Activated CD8-positive, alpha-beta T cell treated with anti-CD3 and anti-CD28 coated beads, Interleukin-2, amount 10 ng/mL, durations not matched to agents 7 days and 5 days (primary cell): ENCODE measurements at places on chromosomes 1 and 21. TPM values are rescaled to one million over a fixed set of nuclear protein-coding genes. Genes with fewer than 3 reads are reported as not detected.

GRCh38 chr1:114512595-114513280, 1.7 kb upstream of the TRIM33 start:
- peaks cover 3% of the 10 kb centered on the region for H3K27me3 ChIP-seq
- H3K27ac ChIP-seq, result peak overlapping the region; percentile 64
- no peak for DNase-seq
- peaks cover 17% of the 10 kb centered on the region for H3K36me3 ChIP-seq
- H3K4me1 ChIP-seq, result peaks cover 30% of the 10 kb centered on the region

The MTFR1L gene
- 26.2 TPM for total RNA-seq

GRCh38 chr1:70319750-70320149, 34.8 kb downstream of the ANKRD13C start:
- no peak for DNase-seq
- H3K27ac ChIP-seq, result no peak overlapping the region
- peaks cover 8% of the 10 kb centered on the region for H3K4me1 ChIP-seq
- H3K36me3 ChIP-seq, result peaks cover 16% of the 10 kb centered on the region
- H3K27me3 ChIP-seq, result no peaks in the 10 kb centered on the region
- H3K4me3 ChIP-seq, result no peak overlapping the region

The SPATA45 gene
- not detected for total RNA-seq

- DNase-seq, result no peak
- H3K27me3 ChIP-seq, result peaks cover 16% of the 10 kb centered on the region
- H3K4me3 ChIP-seq, result no peak overlapping the region
These were observed 22.9 kb downstream of the OVGP1 start for GRCh38 chr1:111404588-111404987.

The RBP7 gene
- not detected for total RNA-seq

DNA sequence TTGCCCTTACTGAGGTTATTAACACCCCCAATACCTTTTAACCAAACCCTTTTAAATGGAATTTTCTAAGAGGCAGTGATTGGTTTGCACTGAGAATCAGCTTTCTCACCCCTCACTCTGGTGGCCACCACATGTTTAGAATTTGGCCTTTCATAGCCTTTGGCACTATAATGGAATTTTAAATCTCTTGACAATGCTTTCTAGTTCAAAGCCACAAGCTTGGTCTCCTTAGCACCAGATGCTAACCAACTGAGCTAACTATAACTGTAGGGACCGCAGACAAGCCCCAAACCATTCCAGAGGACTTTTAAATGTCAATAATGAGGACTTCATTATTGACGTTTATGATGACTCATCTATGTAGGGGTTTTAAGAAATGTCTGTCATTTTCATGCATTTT, 238.7 kb upstream of the SNX7 start:
- no peak overlapping the region for H3K27ac ChIP-seq
- H3K27me3 ChIP-seq, result no peaks in the 10 kb centered on the region
- H3K36me3 ChIP-seq, result no peaks in the 10 kb centered on the region
- no peak overlapping the region for H3K4me3 ChIP-seq
- no peak for DNase-seq

- peaks cover 21% of the 10 kb centered on the region for H3K27me3 ChIP-seq
- no peak overlapping the region for H3K4me3 ChIP-seq
- no peaks in the 10 kb centered on the region for H3K36me3 ChIP-seq
- DNase-seq, result no peak
- peaks cover 6% of the 10 kb centered on the region for H3K4me1 ChIP-seq
These were observed 27.2 kb upstream of the DMRTB1 start for GRCh38 chr1:53431805-53432565.

The PPP2R5A gene
- total RNA-seq, result 66.7 TPM

The CRYZ gene
- total RNA-seq, result 15.3 TPM

GRCh38 chr1:87061742-87062156, 147.3 kb downstream of the HS2ST1 start:
- no peaks in the 10 kb centered on the region for H3K27me3 ChIP-seq
- no peak overlapping the region for H3K4me3 ChIP-seq
- DNase-seq, result no peak
- H3K27ac ChIP-seq, result no peak overlapping the region
- peaks cover 6% of the 10 kb centered on the region for H3K4me1 ChIP-seq

DNA sequence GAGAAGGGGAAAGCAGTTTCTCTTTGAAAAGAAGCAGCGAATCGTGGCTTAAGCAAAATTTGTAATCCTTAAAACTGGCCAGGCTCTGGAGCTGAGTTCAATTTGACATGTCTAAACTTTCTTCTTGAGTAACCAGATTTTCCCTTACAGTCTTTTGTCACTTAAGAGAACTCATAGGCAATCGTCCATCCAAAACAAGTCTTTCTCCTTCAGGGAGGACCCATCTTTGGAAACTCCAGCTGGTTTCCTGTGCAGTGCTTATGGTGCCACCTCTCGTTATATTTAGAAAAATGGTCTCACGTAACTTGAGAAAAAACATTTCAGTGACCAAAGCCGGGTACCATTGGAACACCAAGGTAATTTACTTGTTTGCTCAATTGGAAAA, 1.8 kb upstream of the PTTG1IP start:
- peak overlapping the region; percentile 90 for H3K27ac ChIP-seq
- H3K4me3 ChIP-seq, result peak overlapping the region; percentile 83

DNA sequence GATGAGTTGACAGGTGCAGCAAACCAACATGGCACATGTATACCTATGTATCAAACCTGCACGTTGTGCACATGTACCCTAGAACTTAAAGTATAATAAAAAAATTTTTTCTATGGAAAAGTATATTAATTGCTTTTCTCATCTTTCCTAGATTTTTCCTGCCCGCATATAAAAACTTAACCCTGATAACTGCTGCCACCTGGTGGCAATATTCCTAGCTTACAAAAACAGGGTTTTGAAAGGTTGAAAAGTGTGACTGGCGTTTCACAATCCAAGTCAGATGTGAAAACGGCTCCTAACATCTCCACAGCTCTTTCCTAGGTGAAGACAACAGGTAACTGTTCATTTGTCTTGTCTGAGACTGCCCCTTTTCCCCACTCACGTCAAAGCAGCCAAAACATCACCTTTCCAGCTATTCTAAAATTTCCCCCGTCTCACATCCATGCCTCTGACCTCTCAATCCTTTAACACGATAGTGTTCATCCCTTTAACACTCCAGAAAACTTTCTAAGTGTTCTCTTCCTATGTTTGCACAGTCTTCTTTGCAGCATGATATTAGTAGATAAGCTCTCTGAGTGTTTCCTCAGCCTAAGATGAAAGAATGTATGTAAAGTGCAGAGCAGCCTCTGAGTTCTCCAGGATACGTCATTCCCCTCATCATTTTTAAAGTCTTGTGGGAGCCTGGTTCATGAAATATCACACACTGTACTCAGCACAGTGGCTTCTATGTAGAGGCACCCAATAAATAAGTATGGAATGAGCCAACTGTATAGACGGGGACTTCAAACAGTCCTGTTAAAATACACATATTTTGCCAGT, 27.5 kb downstream of the OVGP1 start:
- DNase-seq, result peak; percentile 63
- peaks cover 41% of the 10 kb centered on the region for H3K27me3 ChIP-seq
- H3K4me3 ChIP-seq, result no peak overlapping the region
- H3K27ac ChIP-seq, result no peak overlapping the region
- H3K36me3 ChIP-seq, result peaks cover 3% of the 10 kb centered on the region
- H3K4me1 ChIP-seq, result peaks cover 4% of the 10 kb centered on the region

The RIPPLY3 gene
- 0.10 TPM for total RNA-seq

- no peaks in the 10 kb centered on the region for H3K4me1 ChIP-seq
- DNase-seq, result no peak
- H3K4me3 ChIP-seq, result no peak overlapping the region
These were observed 121.5 kb downstream of the LMO4 start for GRCh38 chr1:87450136-87450535.

- peaks cover 42% of the 10 kb centered on the region for H3K36me3 ChIP-seq
- no peak overlapping the region for H3K4me3 ChIP-seq
- H3K27me3 ChIP-seq, result no peaks in the 10 kb centered on the region
- no peak overlapping the region for H3K27ac ChIP-seq
- H3K4me1 ChIP-seq, result peaks cover 3% of the 10 kb centered on the region
These were observed 49.9 kb downstream of the SUCO start for GRCh38 chr1:172582889-172583288.

The RIPK4 gene
- total RNA-seq, result not detected

DNA sequence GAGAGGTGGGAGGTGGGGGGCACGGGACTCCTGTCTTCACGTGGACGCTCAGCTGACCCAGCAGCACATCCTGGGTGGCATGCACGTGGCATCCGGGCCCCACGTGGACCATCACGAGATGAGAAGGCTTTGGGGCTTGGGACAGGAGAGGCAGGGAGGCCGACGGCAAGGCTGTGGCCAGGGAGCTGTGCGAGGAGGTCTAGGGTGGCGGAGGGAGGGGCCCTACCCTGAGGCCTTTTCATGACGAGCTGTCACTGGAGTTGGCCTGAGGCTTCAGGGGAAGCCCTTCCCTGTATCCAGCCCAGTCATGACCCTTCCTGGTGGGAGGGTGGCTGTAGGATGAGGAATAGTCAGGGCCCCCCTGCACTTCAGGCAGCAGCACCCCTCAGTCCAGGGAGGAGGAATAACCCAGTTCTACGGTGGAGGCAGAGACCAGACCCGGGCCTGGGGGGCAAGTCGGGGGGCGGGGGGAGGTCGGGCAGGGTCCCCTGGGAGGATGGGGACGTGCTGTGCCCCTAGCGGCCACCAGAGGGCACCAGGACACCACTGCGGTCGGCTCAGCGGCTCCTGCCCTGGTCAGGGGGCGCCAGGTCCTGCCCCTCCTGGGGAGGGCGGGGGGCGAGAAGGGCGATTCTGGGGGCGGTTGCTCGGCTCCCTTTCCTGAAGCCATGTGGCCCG, 2.0 kb upstream of the PERM1 start:
- H3K27ac ChIP-seq, result no peak overlapping the region
- peak; percentile 68 for DNase-seq
- peaks cover 23% of the 10 kb centered on the region for H3K27me3 ChIP-seq
- no peaks in the 10 kb centered on the region for H3K4me1 ChIP-seq
- H3K4me3 ChIP-seq, result no peak overlapping the region
